Stimulated activated CD4-positive, alpha-beta T cell treated with anti-CD3 and anti-CD28 coated beads, Interleukin-12 subunit alpha, Interleukin-12 subunit beta, amount 100 ng/mL, for 4 hours (primary cell): ENCODE measurements at places on chromosomes 6 and 20.

DNA sequence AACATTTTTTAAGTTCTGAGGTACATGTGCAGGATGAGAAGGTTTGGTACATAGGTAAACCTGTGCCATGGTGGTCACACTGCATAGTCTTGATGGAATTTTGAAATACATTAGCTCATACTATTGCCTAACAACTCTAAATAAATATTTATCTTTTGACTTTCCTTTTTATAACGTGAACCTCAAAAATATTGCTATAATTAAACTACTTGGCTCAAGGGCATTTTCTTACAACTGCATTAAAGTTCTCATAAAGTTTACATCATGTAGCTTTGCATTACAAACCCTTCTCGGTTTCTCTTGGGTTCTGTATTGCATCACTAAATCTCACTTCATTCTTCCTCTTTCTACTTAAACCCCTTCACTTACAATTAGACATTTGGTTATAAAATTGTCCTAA is 636.0 kb upstream of the PTCHD4 start:
- no peak for DNase-seq

DNA sequence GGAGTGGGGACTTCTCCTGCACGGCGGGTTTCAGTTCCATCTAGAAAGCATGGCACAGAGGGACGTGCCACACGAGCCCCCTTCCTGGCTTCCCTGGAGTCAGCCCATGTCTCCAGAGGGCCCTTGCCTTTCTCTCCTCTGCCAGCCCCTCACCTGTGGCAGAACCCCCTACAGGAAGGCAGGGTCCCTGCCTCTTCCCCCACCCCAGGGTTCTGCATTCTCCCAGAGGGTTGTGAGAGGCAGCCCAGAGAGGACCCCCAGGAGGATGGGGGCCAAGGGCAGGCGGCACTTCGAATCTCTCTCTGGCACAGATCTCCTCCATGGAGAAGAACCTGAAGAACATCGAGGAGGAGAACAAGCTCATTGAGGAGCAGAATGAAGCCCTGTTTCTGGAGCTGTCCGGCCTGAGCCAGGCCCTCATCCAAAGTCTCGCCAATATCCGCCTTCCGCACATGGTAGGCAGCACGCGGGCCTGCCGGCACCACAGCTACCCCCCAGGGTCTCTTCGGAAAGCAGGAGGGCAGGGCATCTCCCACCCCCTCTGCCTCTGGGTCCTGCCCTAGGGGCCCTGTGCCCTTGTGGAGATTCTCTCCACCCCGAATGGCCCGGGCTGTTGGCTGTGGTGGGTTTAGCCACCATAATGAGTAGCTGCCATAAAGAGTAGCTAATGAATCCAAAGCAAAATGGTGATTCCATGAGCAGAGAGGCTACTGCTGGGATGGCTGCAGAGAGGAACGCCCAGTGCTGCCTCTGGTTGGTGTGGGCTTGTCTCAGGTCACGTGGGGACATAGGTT is 15.9 kb upstream of the PCMTD2 start:
- no peak for DNase-seq

GRCh38 chr6:84072442-84072997 is 38.9 kb downstream of the MRAP2 start:
- DNase-seq: no peak

- DNase-seq: peak; percentile 8
Measured at GRCh38 chr6:88780714-88781389, 182.6 kb downstream of the RNGTT start.

DNA sequence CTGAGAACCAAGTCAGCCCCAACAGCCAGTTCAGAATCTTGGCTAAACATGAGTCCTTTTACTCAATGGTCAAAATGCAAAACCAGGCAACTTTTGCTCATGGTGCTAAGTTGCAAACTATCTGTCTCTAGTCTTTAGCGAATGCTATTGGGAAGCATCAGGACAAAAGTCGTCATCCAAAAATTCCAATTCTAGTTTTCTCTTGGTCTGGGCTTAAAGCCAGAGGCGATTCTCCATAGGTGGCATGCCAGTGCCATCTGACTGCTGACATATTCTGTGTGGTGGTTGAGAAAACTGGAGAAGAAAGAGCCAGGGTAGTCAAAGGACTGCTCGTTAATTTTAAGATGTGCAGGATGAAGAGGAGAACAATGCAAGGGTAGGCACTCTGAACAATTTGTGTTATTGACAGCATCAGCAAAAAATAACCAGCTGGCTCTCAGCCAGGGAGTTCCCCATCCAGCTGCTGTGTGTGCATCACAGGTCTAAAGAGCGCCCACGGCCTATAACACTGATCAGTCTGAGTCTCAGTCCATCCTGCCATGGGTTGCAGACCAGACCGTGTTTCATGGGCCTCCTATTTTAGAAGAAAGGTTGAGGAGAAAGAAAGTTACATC is 313.6 kb downstream of the ALDH8A1 start:
- peak; percentile 26 for DNase-seq

- no peak for DNase-seq
Measured at GRCh38 chr6:143328876-143329275, 121.6 kb downstream of the ADAT2 start.

DNA sequence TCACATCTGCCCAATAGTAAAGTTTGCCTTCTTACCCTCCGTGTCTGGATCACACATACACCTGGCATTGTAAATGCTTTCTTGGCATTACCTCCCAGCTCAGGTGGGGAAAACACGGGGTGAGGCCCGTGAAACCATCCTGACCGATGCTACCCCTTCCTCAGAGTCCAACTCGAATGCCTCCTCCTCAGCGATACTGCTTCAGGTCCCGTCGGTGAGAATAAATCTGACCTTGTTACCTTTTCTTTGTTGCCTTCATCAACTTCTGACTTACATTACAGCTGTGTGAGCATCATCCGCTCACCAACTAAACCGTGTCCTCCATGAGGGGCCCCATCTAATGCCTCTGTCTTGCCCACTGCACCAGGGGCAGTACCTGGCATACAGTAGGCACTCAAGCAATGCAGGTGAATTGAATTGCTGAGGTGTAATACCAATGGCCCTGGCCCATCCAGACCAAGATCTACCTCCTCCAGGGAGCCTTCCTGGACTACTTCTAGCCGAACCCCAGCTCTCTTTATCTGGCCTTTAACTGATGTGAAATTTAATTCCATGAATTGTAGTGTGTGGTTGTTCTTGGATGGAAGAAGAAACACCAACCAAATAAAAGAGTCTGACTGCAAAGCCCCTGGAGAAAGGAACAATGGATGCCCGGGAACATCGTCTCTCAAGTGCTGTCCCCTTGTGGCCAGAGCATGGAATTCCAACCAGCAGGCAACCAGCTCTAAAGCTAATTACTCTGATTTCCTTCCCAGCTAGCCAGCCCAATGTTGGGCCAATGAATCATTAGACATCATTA is 141.5 kb downstream of the ANKRD60 start:
- DNase-seq: no peak

DNA sequence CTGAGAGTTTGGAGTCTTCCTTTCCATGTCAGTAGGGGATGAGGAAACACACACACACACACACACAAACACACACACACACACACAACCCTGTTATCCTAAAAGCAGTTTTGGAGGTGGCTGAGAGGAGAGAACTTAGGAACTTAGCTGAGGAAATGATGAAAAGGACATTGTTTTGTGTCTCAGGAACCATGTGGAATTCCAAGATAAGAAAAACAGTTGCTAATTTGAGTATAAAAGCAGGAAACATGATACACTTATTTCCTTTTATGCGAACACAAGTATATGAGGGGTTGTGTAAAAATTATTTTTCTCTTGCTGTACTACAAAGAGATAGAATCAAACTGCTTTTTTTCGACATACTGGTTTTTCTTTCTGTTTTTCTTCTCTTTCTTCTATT is at the start of gene MYCT1:
Gene MYCT1 (plus strand): TSS at position 264 of the 400 bp plus-strand sequence. CDS start 6 bp downstream, at position 270.
- no peak for DNase-seq

DNA sequence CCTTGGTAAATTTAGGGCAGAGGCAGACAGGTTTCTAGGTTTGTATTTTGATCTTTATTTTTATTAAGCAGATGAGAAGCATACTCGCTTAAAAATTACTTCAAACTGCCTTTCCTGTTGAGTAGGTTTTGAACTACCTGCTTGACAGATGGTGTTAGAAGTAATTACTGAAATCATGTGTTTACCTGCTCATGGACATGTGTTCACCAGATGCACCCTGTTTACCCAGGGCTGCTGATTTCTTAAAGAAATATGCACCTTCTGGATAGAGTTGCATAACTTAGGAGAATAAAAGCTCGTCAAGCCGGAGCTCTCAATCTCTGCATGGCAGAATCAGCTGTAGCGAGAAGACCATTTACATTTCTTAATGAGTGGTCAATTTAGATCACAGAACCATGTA is 165.1 kb downstream of the CDKAL1 start:
- no peak for DNase-seq

GRCh38 chr20:11219192-11219591 is 545.4 kb upstream of the JAG1 start:
- no peak for DNase-seq

- DNase-seq: no peak
Measured at GRCh38 chr20:31833931-31834521, 11.4 kb downstream of the FOXS1 start.

- DNase-seq: peak; percentile 15
Measured at GRCh38 chr6:31922942-31923341, 4.6 kb upstream of the C2 start.

DNA sequence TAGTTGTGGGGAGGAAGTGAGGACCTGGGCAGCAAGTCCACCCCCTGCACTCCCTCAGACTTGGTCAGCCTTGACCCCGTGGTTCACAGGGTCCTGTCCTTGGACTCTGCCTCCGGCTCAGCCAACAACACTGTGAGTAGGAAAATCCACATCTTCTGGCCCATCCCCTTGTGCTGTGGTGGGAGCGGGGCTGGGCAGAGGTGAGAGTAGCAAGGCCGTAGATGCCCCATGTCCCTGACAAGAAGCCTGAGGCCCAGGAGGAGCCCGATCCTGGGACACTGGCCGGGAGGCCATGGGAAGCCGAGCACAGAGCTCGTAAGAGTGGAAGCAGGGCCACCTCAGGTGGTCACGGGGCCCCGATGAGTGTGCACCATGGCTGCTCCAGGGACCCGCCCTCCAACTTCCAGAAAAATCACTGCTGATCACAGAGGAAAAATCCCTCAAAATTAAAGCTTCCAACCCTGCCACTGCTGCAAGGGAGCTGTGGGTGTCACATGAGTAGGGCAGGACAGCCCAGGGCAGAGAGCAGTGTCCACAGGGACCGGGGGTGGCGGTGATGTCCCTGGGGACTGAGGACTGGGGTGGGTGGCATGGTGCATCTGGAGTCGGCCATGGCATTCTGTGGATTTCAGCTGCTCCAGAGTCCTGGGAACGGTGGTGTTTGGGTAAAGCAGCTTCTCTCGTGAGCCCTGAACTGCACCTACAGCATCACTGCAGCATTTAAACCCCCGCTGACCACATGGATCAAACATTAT is 189.4 kb downstream of the DLL1 start:
- DNase-seq: no peak

DNA sequence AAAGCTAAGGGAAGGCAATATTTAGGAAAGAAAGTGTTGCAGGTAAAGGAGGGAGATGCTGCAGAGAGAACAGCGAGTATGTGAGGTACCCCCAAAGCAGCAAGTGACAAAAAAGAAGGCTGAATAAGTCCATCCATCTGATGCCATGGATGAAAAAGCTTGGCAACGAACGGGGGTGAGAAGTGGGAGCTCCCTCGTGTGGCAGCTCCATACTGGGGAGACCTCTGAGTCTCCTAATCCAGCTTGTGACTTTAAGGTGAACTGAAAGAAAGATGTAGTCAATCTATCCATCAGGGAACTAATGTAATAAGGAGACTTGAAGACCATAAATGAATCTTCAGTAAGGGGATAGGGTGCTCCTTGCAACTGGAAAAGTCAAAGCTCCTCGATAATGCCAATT is 156.6 kb downstream of the OTOR start:
- no peak for DNase-seq

DNA sequence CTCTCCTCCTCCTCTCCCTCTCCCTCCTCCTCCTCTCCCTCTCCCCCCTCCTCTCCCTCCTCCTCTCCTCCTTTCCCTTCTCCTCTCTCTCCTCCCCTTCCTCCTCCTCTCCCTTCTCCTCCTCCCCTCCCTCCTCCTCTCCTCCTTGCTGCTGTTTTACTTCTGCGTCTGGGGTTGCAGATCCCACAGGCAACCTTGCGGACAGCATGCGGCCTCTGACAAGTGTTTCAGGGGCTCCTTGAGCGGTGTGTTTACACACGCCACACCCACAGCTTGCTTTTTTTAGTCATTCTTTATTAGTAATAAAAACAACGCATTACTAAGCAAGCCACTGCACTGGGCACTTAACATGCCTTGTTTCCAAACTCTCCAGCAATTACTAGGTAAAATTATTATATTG is 81.9 kb downstream of the TFAP2C start:
- DNase-seq: no peak

DNA sequence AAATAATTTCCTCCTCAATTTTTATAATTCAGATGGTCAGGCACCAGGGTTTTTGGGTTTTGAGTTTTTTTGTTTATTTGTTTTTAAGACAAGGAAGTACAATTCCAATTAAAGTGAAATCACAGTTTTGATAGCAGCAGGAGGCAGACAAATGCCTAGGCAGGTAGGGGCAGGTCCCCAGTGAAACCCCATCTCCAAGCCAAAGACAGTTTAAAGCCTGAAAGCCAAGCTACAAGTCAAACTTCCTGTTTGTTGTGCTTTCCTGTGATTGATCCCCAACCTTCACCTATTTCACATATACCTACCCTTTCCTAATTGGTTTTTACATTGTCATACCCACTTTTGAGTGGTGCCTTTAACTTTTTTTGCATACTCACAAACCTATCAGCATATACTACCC is 149.6 kb downstream of the MOXD1 start:
- DNase-seq: no peak

- no peak for DNase-seq
Measured at GRCh38 chr6:131268303-131268702, 133.0 kb downstream of the AKAP7 start.

- DNase-seq: no peak
Measured at GRCh38 chr20:59412875-59413284, 112.5 kb downstream of the EDN3 start.

GRCh38 chr6:71031912-71032311 is 75.1 kb upstream of the B3GAT2 start:
- no peak for DNase-seq

GRCh38 chr6:37308069-37308815 is 45.5 kb upstream of the RNF8 start:
- DNase-seq: no peak

DNA sequence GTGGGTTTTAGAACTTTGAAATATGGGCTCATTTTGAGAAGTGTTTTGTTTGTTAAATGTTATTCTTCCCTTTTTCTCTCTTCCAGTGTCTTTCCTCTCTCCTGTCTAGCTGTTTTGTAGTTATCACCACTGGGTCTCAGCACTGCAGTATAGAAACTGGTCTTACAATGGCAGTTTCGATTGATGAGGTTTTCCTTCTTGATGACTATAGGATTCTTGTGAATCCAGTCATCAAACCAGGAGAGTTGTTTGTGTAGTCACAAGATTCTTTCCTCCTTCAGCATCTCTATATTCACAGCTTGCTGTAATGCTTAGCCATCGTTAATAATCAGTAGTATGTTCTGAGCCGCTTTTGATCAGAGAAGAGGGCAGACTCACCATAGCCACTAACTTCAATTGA is 172.3 kb downstream of the OGFRL1 start:
- no peak for DNase-seq

GRCh38 chr20:18250217-18250616 is 38.1 kb upstream of the ZNF133 start:
- no peak for DNase-seq
